ENCODE measurements at places on chromosomes 2 and 18.

- DNase-seq, result peak; percentile 88
These were observed 21.7 kb upstream of the LRRTM1 start for GRCh38 chr2:80326214-80326613.

GRCh38 chr2:23065210-23065609, 319.8 kb upstream of the KLHL29 start:
- no peak for DNase-seq

DNA sequence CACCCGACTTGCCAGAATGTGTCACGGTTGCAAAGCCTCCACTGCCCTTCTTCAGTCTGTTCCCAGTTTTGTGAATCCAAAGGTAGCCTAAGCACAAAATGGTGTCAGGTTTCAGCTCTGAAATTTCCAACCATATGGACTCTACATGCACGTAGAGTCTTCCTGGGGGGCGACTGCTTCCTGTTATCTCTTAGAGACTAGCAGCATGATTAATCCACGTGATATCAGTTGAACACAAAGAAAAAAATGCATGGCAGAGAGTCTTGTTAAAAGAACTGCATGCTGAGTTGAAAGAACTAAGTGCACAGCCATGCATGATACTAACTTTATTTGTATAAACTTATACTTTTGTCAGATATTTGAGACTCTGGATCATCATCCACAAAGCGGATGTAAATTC, 404.4 kb downstream of the SOCS6 start:
- no peak for DNase-seq

GRCh38 chr18:36186461-36187192, 670 bp upstream of the MOCOS start:
- no peak for DNase-seq

GRCh38 chr2:60317844-60318243, 235.6 kb downstream of the BCL11A start:
- no peak for DNase-seq

DNA sequence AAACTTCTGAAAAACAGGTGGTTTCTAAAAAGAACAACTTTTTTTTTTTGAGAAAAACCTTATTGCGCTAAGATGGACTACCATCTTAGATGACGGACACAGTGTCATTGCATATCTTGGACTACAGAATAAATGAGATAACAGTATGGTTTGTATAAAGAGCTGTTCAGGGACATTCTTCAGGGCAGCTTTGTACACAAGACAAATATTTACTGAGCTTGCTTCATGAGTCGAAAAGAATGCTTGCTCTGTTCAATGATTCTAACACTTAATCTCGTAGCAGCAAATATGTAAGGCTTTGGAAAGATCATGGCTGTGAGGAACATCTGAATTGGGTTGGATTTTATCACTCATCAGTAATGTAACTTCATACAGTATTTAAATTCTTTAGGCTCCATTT, 282.5 kb upstream of the CWC22 start:
- DNase-seq, result no peak
